ENCODE measurements at places on chromosomes 1 and 21. TPM values are rescaled to one million over a fixed set of nuclear protein-coding genes. Genes with fewer than 3 reads are reported as not detected.

Gene DHRS3
- total RNA-seq = 0.39 TPM

Gene DMBX1
- total RNA-seq = not detected

Gene TCHHL1
- not detected for total RNA-seq

Gene C1orf185
- not detected for total RNA-seq

Gene MED8
- total RNA-seq = 33.8 TPM

Gene DENND2C
- total RNA-seq = 0.32 TPM

Gene SELENBP1
- not detected for total RNA-seq

Gene CHD5
- 0.49 TPM for total RNA-seq

Gene LCE6A
- total RNA-seq = not detected

Gene KRTAP6-2
- not detected for total RNA-seq

Gene OR2AK2
- not detected for total RNA-seq

Gene GBP6
- not detected for total RNA-seq

Gene TMEM201
- total RNA-seq = 8.1 TPM

Gene ZNF593OS
- total RNA-seq = not detected

Gene PLK3
- total RNA-seq = 82.0 TPM

Gene KLF17
- not detected for total RNA-seq

Gene WDR47
- 10.3 TPM for total RNA-seq

Gene S100A8
- 0.93 TPM for total RNA-seq
